ENCODE measurements at places on chromosomes 3 and 15.

DNA sequence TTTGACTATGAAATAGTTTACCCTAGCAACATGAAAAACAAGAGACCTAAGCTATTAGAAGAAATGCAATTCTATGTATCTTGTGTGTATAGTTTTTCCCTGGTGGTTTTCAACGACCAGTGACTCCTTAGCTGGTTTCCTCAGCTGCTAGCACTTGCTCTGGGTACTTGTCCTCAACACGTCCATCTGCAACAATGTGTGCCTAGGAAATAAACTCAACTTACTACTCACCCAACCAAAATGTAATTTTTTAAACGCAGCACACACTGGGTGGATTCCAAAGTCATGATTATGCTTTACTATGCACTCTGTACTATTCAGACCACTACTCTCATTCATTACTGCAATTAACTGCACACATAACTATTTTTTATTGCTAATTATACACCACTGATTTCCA is 31.0 kb downstream of the CPA3 start:
- no peak for DNase-seq

DNA sequence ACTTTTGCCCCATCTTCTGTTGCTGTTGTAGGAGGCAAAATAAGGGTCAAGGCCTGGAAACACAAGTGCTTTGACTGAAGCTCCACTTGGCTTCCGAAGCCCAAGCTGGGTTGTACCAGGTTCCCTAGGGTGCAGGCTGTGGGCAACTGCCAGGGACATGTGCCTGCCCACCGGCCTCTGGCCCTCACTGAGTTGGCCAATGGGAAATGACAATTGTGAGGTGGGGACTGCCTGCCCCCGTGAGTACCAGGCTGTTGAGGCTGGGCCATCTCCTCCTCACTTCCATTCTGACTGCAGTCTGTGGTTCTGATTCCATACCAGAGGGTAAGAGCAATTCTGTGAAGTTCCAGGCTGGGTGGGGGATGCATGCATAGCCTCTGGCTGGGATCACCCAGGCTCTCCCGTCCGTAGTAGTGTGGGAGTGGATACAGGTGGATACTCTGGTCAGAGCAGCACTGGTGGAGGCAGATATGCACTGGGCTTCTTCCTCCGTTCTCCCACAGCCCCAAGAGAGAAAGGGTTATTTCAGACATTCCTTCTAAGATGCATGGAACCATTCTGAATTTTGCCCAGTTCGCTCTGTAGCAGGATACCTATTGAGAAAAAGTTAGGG is at the start of gene ADIPOQ:
ADIPOQ (plus strand) TSS at position 285 of the 613 bp plus-strand sequence. CDS start 10,349 bp downstream, outside the sequence.
- no peak for DNase-seq

GRCh38 chr15:41231422-41232226 is 556 bp downstream of the CHP1 start:
- no peak for DNase-seq

DNA sequence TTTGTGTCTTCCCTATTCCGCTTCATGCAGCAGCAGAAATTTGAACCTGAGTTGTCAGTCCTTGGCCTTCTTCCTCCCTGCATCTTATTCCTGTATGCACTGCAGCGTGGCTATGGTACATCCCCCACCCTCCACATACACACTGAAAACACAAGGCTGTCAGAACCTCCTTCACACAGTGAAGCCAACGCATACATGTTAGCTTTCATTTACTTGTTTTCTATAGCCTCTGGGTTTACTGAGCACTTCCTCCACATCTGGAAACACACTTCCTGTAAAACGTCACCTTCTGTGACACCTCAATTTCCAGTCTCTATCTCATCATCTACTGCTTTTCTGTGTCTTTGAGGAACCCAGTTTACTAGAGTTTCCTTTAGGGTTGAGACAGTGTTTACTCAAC is 47.0 kb downstream of the SUSD5 start:
- no peak for DNase-seq

DNA sequence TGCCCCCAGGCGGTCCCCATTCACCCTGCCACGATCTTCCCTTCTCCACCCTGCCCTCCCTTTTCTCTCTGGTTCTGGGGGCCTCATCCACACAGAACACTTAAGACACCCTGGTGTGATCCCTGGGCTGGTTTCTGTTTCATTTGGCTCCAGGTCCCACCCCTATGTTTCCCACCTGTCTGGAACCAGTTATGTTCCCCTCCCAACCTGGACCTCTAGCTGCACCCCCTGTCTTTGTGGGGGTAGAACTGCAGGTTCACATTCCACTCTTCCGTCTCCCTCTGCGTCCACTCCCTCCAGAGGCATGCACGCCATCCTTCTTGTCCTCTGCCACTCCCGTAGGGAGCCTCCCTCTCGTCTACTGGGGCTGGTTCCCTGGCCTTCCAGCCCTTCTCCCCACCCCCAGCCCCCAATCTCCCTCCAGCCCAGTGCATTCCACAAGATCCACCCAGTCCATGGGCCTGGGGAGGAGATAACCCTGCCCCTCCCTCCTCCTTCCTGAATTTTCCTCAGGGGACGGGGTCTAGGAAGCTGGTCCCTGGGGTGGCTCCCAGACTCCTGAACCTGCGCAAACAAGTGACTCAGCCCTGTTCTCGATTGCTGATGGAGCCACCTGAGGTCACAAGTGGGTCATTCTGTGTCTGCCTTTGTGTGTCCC is 73.8 kb downstream of the ABTB1 start:
- DNase-seq = peak; percentile 45

- DNase-seq = no peak
Measured at GRCh38 chr3:129502641-129503408, 25.6 kb upstream of the RHO start.

GRCh38 chr3:141578202-141578973 is 91.6 kb downstream of the RASA2 start:
- no peak for DNase-seq

- no peak for DNase-seq
Measured at GRCh38 chr3:146493221-146493620, 23.9 kb upstream of the PLSCR2 start.

GRCh38 chr3:171379281-171379680 is 80.9 kb downstream of the TNIK start:
- no peak for DNase-seq

DNA sequence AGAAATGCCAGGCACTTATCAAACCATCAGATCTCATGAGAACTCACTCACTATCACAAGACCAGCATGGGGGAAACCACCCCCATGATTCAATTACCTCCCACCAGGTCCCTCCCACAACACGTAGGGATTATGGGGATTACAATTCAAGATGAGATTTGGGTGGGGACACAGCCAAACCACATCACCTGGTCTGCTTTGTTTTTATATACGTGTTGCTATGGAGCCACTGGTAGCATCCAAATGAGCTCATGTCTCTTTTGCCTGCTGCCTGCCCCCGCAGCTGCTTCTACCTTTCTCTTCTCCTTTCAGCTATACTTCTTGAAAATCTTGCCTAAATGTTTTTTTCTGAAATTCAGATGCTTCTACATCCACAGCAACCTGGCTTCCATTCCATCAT is 26.8 kb upstream of the PCOLCE2 start:
- no peak for DNase-seq

DNA sequence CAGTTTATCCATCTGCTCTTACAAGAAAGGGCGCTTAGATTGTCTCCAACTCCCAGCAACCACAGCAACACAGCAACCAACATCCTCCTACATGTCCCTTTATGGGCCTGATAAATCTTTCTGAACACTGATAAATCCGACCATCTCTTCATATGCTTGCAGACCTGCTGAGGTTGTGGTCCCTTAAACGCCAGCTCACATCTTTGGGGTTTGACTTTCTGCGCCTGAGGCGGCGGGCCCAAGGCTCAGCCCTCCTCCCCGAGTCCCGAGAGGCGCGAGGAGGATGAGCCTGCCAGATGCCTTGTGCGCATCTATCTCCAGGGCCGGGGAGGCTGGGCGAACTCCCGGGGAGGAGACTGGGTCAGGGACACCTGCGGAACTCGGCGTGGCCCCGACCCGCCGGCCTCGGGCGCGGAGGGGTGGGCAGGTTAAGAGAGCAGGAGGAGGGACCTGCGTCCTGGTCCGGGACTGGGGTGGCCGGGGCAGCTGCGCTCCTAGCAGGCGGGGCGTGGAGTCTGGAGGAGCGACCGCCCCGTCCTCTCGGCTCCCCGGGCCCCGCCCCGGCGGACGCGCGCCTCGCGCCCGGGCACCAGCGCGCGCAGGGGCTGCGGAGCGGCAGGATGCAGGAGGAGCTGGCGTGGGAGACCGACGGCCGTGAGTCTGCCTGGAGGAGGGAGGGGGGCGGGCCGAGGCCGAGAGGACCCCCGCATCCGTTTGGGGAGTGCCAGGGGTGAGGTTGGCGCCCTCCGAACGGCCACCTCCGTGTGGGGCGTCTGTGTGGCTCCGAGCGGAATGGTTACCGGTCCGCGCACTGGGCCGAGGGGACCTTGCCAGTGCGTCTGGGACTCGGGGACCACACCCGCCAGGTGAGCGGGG is at the start of gene ANKDD1A:
ANKDD1A (plus strand) TSS at position 592 of the 876 bp plus-strand sequence; CDS start at position 621, 29 bp downstream.
- DNase-seq = peak; percentile 58

DNA sequence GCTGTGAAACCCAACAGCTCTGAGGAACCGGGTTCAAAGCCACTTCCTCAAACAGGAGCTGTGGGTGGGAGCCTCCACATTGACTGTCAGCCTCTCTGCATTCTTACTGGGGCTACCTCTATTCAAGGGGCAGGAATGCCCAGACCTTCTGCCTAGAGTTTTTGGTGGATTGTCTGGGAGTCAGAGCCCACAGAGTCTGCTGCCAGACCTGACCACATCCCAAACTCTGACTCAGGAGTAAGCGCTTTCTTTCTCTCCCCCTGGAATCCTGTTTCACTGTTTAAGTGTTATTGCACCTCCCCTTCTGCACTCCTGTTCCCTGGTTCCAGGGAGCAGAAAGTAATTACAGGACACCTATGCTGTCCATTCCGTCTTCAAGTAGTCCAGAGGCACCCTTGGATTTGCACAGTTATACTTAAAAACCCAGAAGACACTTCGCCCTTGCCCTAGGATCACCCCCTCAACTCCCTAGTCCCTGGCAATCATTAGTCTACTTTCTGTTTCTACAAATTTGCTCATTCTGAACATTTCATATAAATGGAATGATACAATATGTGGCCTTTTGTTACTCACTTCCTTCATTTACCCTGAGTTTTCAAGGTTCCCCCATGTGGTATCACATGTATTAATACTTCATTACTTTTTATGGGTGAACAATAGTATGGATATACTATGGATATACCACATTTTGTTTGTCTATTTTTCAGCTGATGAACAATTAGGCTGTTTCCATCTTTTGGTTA is 37.9 kb upstream of the TJP1 start:
- DNase-seq = peak; percentile 85

- no peak for DNase-seq
Measured at GRCh38 chr3:161100994-161101393, 4.2 kb downstream of the B3GALNT1 start.

DNA sequence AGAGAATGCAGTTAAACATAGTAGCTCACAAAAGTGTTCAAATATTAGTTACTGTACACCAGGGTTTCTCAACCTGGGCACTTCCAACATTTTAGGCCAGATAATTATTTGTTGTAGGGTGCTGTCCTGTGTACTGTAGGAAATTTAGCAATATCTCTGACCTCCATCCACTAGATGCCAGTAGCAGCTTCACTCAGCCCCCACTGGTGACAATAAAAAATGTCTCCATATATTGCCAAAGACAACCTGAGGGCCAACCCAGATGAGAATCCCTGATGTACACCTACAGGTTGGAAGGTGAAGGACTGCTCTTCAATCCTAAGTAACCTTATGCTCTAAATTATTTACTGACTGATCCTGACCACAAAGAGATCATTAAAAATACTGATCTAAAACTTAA is 32.5 kb downstream of the DCUN1D1 start:
- DNase-seq = no peak

DNA sequence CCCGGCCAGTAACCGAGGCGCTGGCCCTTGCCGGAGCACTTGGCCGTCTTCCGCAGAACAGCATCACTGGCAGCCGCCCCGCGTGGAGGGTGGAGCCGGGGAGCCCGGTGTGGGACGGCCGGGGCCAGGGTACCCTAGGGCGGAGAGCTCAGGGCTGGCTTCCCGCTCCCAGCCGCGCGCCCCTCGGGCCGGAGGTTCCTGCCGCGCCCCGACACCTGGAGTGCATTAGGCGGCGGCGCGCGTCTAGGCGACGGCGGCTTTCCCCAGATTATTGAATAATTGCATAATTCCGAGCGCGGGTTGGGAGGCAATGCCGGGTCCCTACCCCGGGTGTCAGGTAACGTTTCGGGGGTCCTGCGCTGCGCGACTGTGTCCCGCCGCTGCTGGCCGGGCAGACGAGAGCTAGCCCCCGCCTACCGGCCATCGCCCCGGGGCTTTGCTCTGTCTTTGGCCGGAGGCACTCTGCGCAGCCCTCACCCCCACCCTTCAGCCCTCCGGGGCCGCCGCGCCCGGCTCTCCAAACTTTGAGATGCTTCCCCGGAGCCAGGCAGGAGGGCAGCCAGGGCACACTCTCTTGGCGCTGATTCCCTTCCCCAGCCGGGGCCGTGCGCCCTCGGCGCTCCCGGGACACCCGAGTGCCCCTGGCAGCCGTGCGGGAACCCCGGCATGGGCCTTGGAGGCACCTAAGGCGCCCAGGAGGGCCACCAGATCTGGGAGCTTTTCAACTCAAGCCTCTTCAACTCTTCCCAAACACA is 749 bp downstream of the ITGA11 start:
- peak; percentile 21 for DNase-seq

DNA sequence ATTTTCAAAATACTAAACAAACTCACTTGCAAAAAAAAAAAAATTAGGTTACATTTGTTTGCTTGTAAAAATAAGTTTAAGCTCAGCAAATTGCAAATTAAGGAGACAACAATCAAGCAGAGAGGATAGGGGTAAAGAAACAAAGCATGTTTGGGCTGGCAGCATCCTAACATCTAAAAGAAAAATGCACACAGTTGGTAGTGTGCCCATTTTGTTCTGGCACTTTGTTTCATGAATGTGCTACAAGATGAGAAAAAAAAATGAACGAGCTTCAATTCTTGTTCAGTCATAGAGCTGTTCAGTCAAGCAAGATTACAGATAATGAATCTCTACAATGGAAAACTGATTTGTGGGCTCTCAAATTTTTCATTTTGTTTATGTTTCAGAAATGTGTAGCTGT is 17.7 kb upstream of the ZBBX start:
- no peak for DNase-seq

GRCh38 chr3:62252438-62253157 is 120.8 kb downstream of the FEZF2 start:
- DNase-seq = no peak

DNA sequence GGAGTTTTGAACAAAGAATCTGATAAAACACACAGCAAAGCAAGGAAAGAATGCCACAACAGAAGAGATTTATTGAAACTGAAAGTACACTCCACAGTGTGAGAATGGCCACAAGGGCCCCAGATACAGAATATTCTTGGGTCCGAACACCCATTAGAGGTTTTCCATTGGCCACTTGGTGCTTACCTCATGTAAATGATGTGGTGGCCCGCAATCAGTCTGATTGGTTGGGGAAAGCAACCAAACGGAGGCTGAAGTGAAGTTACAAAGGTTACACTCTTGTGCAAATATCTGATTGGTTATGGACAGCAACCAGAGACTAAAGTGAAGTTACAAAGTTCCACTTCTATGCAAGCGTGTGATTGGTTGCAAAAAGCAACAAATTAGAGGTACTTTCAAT is 20.4 kb downstream of the NSUN3 start:
- no peak for DNase-seq

All from Daoy (cell line).